Nephron progenitor cell (in vitro differentiated cells): ENCODE measurements at places on chromosomes 4 and X.

DNA sequence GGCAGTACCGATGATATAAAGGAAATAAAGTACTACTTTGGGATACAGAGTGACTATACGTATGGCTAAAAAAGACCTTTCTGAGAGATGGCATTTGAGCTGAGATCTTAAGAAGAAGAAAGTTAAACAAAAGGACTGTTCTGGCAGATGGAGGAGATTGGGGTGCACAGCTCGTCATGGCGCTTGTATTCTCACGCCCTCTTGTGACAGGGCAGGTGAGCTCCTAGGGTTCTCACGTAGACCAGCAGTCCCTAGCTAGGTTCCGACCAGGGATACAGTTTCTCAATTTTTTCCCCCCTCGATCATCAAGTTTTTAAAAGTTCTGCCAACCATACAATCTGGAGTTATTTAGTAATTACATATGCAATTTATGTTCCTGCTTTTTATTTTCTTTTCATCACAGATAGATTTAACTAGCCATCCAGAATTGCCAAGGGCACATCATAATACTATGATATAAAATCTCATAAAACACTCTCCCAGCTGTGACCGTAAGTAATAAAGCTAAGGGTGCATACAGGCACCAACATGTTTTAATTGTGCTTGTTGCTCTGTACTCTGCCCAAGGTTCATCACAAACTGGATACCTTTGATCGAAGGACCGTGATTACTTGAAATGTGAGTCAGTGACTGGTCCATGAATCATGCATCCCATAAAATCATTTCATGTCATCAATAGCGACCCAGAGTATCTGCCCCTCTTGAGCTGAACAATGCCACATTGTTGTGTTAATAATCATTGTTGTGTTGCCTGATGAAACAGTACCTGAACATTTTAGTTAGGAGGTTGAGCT is 69.4 kb upstream of the ZNF518B start:
- no peak for DNase-seq

- DNase-seq: no peak
These were observed 2.1 kb downstream of the MTM1 start for GRCh38 chrX:150570512-150570911.

- DNase-seq: no peak
These were observed 83.2 kb downstream of the SHROOM3 start for GRCh38 chr4:76518241-76518640.

DNA sequence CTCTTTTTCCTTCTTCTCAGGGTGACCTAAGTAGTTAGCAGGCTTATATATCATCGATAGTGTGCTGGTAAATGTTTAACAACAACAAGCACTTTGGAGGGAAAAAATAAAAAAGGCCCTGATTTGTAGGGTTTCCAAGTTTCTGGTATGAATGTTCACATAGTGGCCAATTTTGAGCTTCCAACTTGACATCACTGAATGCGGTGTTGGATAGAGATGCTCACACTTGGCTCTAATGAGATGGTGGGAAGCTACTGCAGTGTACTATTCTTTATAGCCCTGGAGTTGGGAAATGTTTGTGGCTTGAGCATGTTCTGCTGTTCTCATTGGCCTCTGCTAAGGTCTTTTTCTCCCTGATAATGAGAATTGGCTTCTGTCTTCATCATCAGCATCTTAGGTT is 875.3 kb downstream of the PCDH7 start:
- no peak for DNase-seq

GRCh38 chr4:76055016-76055415 is 19.1 kb upstream of the CXCL11 start:
- DNase-seq: no peak

GRCh38 chr4:85707611-85708010 is 232.7 kb downstream of the ARHGAP24 start:
- no peak for DNase-seq

GRCh38 chr4:94534401-94535312 is 82.9 kb downstream of the PDLIM5 start:
- no peak for DNase-seq
